NCI-H526 (cell line): ENCODE measurements at places on chromosomes 16 and 17.
A peak's percentile ranks its signal among the peaks of the same experiment; 100 is the strongest.

- peak; percentile 87 for DNase-seq
These were observed 44.1 kb downstream of the PCTP start for GRCh38 chr17:55794725-55795482.

DNA sequence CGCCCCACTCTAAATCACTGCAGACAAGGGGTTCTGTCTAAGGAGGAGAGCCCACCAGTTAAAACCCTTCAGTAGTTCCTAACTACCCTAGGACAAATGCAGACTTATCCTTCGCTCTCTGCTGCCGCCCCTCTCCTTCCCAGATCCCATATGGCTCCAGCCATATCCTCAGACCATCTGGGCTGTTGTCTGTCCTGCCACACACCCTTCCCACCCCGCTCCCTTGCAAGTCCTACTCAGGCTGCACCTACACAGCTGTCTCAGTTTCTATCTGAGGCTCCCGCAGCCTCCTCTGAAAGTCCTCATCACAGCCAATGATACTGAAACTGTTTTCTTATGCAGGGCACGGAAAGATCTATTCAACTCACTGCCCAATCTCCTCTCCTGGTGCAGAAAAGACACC is 720 bp upstream of the BCKDK start:
- no peak for DNase-seq

DNA sequence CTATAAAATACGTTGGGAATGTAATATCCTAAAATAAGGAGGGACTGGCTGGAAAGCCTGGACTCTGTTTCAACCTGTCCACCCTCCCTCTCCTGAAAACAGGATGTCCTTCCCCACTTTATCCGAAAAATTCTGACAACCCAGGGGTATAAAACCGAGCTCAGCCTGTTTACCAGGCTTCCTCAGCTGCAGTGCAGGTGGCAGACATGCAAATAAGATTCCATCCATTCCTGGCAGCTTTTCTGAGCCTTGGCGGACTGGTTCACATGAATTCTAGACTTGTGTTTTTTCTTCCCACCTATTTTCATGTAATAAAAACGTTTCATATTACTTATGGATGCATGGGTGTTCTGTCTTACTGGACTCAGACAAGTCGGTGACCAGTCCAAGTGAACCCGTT is 479.3 kb downstream of the KCNJ18 start:
- peak; percentile 33 for DNase-seq

GRCh38 chr17:63699638-63700527 is at the start of gene LIMD2:
Gene LIMD2 (minus strand): TSS chr17:63700125. CDS start chr17:63699298, 827 bp downstream.
- DNase-seq: no peak

DNA sequence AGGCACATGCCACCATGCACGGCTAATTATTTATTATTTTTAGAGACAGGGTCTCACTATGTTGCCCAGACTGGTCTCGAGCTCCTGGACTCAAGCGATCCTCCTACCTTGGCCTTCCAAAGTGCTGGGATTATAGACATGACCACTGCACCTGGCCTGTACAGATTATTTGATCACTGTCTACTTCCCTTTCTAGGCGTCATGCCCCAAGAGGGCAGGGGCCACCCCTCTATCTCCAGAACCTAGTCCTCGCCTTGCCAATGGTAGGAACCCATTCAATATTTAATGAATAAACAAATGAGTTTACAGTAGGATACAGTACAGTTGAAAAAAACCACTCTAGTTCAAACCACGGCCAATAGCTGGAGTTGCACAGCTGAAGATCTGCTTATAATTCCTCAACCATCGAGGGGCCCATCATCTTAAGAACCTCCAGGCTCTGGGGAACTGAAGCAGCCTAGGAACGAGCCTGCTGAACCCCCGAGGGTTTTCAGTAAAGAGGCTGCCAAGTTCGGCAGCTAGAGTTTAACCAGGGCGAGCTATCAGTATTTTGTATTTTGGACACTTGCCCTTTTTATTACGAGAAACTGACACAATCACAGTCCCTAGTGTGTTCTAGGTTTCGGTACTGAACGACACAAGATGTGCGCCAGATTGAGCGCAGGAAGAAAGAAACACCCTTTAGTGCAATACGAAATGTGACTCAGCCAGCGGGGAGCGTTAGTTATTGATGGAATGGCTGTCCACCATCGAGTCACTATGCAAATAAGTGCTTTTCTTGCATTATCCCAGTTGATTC is 14.6 kb downstream of the ADCY9 start:
- no peak for DNase-seq

DNA sequence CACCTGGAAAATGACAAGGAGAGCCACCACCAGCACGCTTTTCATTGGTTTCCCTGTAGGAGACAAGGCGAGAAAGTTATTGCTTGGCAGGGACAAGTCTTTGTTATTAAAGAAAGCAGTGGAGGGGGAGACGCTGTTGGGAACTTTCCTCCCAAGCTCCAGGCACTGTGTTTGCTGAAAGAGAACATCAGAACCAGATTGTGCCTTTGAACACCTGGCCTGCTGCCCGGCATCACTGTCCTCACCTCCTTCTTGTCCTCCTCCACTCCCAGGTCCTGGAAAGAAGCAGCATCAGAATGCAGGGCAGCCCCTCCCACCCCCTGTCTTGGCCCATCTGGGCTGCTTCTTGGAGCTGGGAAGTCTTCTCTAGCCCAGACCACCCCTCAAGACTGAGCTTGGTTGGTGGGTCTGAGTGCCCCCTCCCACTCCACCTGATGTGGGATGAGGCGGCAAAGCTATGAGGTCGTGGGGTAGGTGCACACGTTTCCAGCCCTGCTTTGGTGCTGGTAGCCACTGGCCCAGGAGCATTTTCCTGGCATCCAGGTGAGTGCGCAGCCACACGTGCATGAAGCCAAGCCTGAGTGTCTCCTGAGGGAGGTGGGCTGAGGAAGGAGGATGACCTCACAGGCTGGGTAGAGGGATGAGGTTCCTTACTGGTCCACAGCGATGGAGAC is 6.2 kb downstream of the CCR7 start:
- DNase-seq: no peak

DNA sequence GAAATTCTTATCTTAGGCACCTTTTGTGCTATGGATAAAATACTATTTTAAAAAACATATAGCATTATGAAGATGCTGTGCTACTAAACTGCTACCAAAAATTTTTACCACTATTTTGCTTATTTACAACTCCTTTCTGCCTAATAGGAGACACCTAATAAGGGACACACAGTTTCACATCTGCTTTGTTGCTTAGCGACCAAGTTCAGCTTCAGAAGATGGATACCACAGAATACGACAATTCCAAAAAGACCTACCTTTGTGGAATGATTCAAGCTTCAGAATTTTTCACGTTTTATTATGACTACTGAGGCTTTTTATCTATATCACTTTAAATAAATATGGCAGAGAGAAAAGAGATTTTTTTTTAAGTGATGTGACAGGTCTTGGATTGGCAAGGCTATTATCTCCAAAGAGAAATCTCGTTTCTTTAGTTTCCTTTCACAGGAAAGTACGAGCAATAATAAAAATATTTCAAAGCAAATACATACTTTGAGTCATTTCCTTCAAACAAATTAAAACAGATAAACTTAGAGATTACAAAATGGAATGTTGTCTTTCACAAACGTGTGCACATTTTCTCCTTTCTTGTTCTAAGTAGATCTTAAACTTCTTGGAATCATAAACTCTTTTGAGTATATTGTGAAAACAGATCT is 35.4 kb downstream of the SPAG9 start:
- no peak for DNase-seq

DNA sequence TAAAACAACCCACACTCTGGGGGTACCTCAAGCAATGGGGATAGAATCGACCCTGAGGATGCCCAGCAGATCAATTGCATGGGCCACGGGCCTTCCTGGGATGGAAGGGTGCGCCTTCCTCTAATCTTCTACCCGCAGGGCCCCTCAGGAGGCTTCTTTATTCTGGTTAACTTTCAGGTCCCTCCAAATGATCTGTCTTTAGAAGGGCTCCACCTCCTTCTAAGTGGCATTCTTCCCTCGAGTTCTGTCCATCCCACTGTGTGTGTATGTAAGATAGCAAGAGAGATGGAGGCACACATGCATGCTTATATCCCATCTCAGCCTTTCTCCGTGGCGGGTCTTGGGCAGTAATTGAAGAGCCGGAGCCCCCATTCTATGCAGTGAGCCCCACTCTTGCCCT is 125.7 kb downstream of the MRM1 start:
- no peak for DNase-seq

- no peak for DNase-seq
These were observed 13.2 kb upstream of the NUP93 start for GRCh38 chr16:56716761-56717160.

GRCh38 chr17:77188084-77189066 is 47.6 kb downstream of the SEC14L1 start:
- DNase-seq: no peak

GRCh38 chr16:81933361-81933760 is 77.9 kb downstream of the SDR42E1 start:
- no peak for DNase-seq

DNA sequence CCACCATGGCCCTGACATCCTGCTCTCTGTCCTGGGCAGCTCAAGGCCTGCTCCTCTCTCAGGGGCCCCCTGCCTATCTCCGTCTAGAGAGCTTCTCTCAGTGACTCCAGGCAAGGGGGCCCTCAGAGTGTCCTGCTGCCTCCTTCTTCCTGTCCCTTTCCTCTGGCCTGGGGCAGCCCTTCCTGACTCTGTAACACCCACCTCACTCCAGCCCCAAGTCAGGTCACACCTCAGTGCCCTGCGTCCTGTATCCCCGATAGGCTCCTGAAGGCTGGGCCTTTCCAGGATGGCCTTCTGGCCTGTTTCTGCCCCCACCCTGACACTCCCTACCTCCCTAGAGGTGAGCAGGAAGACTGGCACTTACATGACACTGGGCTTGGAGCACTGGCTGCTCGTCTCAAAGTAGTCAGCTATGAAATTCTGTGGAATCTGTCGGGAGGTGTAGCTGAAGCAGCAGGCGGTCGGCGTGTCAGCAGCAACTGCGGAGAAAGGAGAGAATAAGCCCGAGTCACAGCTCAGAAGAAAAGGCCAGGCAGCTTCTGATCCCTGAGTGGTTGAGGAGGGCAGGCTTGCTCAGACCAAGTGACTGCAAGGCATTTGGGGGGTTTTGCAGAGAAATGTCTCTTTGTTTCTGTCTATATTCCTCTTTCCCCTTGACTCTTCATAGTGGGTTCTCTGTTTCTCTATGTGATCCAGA is 976 bp downstream of the CCL3L1 start:
- no peak for DNase-seq

DNA sequence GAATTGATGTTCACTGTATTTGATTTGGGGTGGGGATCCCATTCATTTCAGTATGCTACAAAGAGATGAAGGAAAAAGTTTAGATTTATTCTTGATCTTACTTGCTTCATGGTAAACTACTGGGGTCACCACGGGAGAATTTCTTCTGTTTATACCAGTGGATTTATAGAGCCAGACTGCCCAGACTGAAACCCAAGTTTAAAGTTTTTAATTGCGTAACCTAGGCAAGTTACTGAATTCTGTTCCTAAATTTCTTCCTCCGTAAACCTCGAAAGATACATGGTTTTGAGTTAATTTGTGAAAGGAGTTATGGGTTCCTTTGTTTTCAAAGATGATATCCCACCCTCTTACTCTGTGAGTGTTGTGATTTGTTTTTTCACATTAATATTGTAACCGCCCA is 26.4 kb downstream of the PIGL start:
- no peak for DNase-seq

GRCh38 chr16:89949121-89949742 is 677 bp downstream of the DEF8 start:
- no peak for DNase-seq

- DNase-seq: no peak
These were observed 20.1 kb downstream of the CHMP1A start for GRCh38 chr16:89637379-89637778.

DNA sequence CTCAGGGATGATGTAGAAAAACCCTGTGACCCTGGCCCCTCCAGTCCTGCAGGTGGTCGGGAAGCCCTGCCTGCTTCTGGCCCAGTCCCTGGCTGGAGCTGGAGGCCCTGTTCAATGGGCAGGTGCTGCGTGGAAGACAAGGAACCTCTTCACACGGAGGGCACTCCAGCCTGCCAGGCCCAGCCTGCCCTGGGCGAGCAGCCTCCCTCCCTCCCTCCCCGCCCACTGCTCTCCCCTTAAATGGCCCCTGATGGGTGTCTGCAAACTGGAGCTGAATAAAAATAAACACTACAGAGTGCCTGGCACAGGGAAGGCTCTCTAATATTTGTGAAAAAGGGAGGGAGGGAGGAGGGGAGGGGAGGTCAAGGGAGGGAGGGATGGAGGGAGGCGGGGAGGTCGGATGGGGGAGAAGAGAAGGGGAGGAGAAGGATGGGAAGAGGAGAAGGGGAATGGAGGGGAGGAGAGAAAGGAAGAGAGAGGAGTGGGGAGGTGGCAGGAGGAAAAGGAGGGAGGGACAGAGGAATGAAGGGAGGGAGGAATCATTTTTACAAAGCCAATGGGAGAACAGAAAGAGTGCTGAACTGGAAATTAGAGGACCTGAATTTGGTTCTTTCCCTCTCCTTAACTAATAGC is 222.8 kb upstream of the TNRC6C start:
- DNase-seq: peak; percentile 57

GRCh38 chr16:3008690-3009037 is 4.1 kb upstream of the CLDN9 start:
- DNase-seq: no peak

DNA sequence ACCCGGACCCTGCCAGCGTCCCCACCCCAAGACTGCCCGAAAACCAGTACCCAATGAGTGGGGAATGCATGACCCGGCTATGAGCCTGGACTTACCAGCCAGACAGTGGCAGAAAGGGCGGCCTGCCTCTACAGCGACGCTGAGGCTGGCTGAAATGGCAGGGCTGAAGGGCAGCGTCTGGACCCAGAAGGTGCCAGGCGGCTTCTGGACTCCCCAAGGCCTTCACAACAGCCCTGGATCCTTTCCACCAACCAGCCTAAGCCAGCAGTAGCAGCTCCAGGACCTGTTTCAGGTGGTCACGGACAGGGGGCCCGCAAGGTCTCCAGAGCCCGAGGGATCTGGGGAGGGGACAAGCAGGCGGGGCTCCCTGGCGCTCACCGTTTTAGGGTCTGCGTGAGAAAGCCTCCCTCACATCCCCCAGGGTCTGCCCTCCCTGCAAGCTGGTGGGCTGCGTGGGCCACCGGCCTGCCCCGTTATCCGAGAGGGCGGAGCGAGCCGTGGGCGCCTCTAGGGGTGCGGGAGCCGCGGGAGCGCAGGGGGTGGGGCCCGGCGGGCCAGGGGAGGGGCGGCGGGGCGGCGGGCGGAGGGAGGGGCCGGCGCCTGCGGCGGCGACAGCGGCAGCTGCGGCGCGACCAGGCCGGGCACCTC is at the start of gene RIPOR1:
TSS of gene RIPOR1 (plus strand) at position 608 of the 648 bp plus-strand sequence. CDS start 9,618 bp downstream, outside the sequence.
- DNase-seq: no peak

GRCh38 chr16:85750146-85750826 is 610 bp downstream of the C16orf74 start:
- no peak for DNase-seq

- DNase-seq: no peak
These were observed 56.6 kb downstream of the USP32 start for GRCh38 chr17:60335289-60335688.
